MCF 10A (cell line): ENCODE measurements at places on chromosomes 5 and 9.
A peak's percentile ranks its signal among the peaks of the same experiment; 100 is the strongest.

GRCh38 chr5:149434162-149435014 lies 55.3 kb upstream of the IL17B start:
- peak; percentile 75 for DNase-seq

GRCh38 chr9:123349691-123350480 lies 6.1 kb upstream of the CRB2 start:
- peak; percentile 65 for DNase-seq

- DNase-seq, result peak; percentile 82
These were observed 40.4 kb downstream of the SAR1B start for GRCh38 chr5:134592141-134592746.

GRCh38 chr9:88722753-88723152 lies 187.8 kb downstream of the NXNL2 start:
- peak; percentile 55 for DNase-seq

- DNase-seq, result no peak
These were observed 861 bp downstream of the NTRK2 start for GRCh38 chr9:84670138-84671041.

- no peak for DNase-seq
These were observed 35.9 kb upstream of the STRBP start for GRCh38 chr9:123304340-123304691.
